ENCODE measurements at places on chromosomes 7 and 10. TPM values are rescaled to one million over a fixed set of nuclear protein-coding genes. Genes with fewer than 3 reads are reported as not detected.
A peak's percentile ranks its signal among the peaks of the same experiment; 100 is the strongest.

CWF19L1 gene
- 22.5 TPM for polyA plus RNA-seq

DGKI gene
- polyA plus RNA-seq = 1.4 TPM

UNCX gene
- not detected for polyA plus RNA-seq

FBXW4 gene
- 45.7 TPM for polyA plus RNA-seq

DNA sequence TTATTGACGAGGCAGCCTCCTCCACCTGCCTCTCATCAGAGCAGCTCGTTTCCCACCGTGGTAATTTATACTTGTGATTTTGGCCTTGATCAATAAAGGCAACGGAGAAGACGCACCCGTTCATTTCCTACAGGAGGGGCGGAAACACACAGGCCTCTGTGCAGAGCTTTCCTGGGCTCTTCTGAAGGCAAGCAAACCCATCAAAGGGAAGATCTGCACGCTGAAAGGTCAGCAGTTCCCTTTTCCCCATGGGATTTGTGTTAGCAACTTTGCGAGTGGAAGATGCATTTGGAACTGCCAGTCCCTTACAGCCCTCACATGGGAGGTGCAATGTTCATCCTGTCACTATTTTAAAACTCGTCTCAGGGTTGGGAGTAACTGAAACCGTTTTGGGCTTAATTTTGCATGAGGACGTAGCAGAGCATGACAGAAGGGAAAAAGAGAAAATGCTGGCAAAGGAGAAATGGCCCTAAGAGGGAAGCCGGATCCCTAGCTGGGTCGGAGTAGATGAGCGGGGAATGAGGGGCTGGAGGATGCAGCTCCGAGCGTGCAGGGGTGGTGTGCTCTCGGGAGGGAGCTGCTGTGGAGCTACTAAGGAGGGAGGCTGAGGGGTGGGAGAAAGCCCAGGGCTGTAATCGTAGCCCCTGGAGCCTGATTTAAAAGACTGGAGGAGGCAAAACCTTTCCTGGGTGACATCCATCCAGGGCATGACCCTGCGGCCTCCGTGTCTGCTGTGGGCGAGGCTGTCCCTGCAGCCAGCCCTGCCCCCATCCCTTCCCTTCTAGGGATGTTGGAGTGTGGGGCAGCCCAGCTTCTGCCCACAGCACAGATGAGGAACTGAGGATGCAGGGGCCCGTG lies 111.1 kb upstream of the FAM20C start:
- DNase-seq = no peak

DNA sequence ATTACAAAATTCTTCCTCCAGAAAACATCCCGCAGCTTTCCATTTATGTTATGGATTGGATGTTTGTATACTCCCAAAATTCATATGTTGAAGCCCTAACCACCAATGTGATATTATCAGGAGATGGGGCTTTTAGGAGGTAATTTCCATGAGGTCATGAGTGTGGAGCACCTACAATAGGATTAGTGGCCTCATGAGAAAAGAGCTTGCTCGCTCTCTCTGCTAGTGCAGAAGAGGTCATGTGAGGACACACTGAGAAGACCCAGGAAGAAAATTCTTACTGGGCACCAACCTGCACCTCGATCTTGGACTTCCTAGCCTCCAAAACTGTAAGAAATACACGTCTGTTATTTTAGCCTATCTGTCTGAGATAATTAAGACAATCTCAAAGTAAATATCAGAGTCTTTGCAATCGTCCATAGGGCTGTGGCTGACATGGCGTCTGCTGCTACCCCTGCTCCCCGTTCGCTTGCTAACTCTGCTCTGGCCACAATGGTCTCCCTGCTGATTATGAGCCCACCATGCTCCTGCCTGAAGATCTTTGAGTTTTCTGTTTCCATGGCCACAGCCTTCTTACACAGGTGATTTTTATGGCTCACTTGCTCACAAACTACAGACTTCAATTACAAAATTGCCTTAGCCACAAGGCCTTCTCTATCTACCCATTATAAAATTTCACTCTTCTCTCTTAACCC lies 333.3 kb downstream of the CACNA2D1 start:
- DNase-seq = no peak

DNA sequence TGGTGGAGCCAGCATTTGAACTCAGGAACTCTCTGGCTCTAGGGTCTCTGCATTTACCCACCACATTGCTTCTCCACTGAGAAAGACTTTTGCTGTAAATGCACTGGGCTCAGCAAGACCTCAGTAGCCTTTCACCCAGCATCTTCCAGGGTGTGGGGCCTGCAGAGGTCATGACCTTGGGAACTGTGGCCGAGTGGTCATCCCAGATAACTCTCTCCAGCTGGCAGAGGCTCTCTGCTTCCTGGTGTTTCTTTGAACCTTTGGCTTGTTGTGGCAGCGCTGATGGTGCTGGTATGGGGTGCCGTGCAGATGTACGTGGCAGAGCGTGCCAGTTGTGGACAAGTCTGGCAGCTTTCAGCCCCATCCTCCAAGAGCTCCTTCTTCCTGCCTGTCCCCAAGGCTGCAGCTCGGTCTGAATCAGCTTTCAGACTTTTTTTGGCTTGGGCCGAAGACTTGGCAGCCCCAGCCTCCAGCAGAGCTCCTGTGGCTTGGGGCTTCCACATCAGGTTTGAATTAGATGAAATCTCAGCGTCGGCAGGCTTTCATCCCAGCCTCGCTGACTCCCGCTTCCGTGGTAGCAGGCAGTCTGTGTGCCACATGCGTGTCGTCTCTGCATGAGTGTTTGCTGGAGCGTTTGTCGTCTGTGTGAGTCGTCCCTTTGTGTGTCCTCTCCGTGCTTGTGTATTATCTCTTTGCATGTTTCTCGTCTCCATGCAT lies 21.5 kb downstream of the ADAMTS14 start:
- DNase-seq = no peak

GPR158 gene
- polyA plus RNA-seq = 0.33 TPM

GRCh38 chr10:118730756-118731456 lies 23.9 kb downstream of the CACUL1 start:
- DNase-seq = peak; percentile 88

DNA sequence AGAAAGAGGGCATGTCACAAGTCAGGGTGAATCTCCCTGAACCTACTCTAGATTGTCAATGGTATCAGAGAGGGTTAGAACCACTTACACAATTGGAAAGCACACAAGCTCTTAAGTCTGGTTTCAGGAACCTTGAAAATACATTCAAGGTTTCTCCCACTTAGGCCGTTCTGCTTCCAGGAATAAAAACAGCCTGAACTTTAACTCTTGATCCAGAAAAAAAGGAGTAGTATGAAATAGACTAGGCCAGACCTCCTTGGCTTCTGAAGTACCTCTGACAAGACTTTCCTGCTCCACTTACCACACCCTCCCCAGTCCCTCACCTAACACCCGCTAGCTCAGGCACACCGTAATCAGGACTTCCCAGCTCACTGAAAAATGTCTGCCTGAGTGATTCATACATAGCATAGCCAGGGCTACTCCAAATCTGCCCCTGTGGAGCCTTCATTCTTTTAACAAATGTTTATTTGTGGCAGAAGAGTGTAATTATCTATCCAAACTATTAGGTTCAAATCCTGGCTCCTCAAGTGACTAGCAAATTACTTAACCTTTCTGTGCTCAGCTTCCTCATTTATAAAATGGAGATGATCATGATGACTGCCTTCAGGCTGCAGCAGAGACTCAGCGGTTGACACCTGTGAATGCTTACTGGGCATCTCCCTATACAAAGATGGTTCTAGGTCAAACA lies 30.3 kb upstream of the IL6 start:
- no peak for DNase-seq

DNA sequence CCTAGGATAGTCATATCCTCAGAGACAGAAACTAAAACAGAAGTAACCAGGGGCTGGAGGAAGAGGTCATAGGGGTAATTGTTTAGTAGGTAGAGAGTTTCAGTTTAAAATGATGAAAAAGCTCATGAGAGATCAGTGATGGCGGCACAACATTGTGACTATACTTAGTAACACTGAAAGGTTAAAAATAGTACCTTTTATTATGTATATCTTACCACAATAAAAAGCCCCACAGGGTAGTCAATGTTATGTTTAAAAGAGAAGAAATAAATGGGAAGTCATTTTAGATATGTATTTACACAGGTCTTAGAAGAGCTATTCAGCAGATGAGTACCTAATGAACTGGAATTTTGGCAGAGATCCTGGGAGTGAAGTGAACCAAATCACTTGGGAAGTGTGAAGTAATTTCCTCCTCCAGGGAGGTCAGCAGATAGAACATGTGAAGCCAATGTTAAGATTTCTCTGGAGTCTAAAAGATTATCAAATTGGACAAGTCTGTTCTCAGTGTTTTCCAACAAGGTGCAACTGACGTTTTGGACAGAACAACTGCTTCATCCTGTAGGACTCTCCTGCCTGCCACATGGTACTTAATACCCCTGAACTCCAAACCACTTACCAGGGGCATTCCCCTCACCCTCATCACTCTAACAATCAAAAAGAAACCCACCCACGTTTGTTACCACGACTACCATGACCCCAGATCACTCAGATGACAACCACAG lies 6.4 kb downstream of the CDCA7L start:
- no peak for DNase-seq

MAD1L1 gene
- polyA plus RNA-seq = 15.1 TPM

DNA sequence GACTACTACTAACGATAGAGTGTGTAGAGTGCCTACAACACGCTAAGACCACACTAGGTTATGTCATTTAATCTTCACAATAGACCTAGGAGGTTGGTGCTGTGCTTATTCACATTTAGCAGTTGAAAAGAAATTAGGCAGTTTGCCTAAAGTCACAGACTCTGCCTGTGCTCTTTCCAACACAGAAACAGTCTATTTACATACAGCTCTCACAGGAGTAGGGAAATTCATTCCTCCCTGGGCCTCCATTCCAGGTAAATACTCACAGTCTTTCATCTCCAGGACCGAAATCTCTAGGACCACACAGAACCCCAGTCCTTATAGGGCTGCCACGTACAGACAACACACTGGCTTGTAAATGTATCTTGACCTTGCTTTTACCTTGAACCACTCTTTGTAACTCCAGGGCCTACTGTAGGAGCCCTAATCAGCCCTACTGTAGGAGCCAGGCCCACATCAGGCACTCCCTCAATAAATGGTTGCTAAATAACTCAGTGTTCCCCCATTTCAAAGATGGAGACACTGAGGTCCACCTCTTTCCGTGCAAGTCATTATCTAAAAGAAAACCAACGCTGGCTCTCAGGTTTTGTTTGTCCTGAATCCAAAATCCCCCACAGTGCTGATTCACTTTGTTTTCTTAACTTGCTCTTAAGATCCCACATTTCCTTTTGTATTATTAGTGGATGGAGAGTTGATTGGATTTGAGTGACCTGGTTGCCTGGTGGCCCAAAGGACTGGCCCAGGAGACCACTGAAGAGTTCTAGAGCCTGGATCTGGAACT lies 146.9 kb downstream of the KCNMA1 start:
- DNase-seq = no peak

- no peak for DNase-seq
Observed at GRCh38 chr7:151174246-151175046, 7.0 kb upstream of the GBX1 start.

DNA sequence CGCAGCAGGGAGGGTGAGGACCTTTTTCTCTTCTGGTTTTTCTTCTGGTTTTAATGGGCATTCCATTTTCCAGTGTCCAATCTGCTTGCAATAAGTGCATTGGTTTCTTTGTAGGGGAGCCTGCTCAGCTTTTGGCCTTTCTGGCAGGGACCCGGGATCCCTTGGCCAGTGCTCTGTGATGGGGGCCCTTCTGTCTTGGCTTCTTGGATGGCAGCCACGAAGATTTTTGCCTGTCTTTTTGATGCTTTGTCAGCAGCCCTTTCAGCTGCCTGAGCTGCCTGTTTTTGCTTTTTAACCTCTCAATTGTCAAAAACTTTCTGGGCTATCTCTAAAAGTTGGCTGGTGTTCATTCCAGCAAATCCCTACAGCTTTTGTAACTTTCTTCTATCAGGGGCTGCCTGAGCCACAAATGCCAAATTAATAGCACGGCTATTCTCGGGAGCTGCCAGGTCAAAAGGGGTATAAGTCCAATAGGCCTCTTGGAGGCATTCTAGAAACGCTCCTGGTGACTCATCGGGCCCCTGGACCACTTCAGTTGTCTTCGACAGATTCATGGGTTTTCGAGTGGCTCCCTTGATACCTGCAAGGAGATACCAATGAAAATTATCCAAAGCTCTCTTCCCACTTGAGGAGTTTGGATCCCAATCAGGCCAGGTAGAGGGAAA lies 179.9 kb upstream of the MBL2 start:
- no peak for DNase-seq

MEST gene
- 169 TPM for polyA plus RNA-seq

DNA sequence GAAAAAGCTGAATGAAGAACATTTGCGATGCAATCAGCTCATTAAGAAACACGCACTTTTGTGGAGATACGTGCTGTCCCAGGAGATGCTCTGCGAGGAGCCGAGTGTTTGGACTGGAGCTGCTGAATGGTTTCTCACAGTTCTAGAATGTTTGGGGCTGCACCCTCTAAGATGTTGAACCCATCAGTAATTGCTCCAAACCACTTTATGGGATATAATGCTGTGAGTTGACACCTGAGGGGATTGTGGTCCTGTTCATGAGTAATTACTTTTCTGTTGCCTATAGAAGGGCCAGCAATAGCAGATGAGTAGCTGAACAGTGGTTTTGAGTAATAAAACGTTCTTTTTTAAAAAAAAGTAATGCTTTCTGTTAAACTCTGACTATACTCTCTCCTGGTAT lies 63.1 kb downstream of the IKZF1 start:
- DNase-seq = no peak

- DNase-seq = no peak
Observed at GRCh38 chr10:122316224-122316884, 45.3 kb downstream of the BTBD16 start.

- DNase-seq = no peak
Observed at GRCh38 chr10:52258799-52259425, 55.2 kb upstream of the DKK1 start.

GRCh38 chr10:46254467-46254866 lies 32.3 kb upstream of the ANTXRL start:
- DNase-seq = no peak

DNA sequence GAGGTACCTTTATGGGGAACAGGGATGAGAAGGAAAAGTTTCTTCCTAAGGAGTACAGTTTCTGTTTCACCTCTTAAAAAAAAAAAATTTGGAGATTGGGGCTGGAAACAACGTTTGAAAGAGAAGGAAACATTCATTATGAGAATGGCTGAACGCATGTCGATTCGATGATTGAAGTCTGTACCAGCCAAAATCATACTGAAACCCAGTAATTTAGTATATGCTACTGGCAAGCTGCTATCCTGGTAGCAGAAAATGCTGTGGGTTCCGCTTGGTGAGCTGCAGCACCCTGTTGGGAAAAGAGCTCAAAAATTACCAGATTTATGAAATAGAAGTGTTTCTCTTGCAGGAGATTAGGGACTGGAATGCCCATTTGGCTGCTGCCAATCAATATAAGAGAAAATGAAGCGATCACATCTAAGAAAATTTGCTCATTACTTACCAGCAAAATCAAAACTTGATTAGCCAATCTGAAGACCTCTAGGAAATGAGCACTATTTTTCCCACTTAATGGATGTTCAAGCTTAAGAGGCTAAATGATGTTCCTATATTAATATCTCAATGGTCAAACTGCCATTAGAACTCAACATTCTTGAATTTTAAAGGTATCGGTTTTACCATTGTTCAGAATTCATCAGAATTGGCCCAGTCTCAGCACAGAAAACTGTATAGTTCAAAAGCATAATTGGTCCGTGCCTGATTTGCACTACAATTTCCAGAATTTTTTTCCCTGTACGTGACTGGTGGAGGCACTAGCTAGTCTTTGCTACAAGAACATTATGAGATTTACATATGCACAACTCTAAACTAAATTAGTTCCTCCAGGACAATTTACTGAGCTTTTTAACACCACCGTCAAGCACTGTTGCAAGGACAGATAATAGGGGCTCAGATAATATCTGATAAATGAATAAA lies 1.2 kb upstream of the ITGB1 start:
- DNase-seq = no peak
